ENCODE measurements at places on chromosomes 5 and 9. TPM values are rescaled to one million over a fixed set of nuclear protein-coding genes. Genes with fewer than 3 reads are reported as not detected.

DNA sequence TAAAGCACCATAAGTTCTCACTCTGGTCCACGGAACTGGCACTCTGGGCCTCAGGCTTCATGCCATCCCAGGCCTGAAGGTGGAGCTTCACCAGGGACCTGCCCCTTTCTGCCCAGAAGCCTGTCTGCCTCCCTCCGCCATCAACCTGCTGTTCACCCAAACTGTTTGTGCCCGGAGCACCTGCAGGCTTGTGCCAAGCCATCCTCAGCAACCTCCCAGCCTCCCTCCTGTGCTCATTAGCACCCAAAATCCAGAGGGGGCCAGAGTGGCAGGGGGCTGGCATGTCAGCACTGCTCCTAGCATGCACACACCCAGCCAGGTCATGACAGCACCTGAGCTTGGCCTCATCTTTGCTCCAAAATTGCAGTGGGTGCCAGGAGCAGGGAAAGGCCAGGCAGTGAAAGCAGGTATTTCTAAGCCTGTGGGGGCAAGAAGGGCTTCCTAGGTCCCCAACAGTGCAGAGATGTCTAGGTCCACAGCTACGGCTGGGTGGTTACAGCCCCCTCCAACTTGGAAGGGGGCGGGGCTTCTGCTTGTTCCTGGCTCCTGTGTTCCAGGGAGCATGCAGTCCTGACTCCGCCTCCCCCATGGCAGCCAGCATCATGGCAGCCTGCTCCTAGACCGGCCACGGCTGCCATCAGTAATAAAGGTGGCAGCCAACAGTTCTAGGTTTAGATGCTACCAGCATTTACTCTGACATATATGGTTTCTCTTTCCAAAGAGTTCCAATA, 85.1 kb downstream of the GIN1 start:
- H3K27ac ChIP-seq, result no peak overlapping the region
- no peak for DNase-seq
- no peaks in the 10 kb centered on the region for H3K36me3 ChIP-seq
- peaks cover 2% of the 10 kb centered on the region for H3K27me3 ChIP-seq
- H3K4me1 ChIP-seq, result peaks cover 3% of the 10 kb centered on the region
- no peak overlapping the region for H3K4me3 ChIP-seq

- H3K27me3 ChIP-seq, result peaks cover 11% of the 10 kb centered on the region
- peaks cover 12% of the 10 kb centered on the region for H3K36me3 ChIP-seq
- peak within 1 kb of the TSS; percentile 89 for H3K27ac ChIP-seq
Measured at GRCh38 chr9:114681594-114682332, at the start of gene TEX48. Gene TEX48 (minus strand): TSS chr9:114682192. CDS start chr9:114671723, 10,469 bp downstream.

DNA sequence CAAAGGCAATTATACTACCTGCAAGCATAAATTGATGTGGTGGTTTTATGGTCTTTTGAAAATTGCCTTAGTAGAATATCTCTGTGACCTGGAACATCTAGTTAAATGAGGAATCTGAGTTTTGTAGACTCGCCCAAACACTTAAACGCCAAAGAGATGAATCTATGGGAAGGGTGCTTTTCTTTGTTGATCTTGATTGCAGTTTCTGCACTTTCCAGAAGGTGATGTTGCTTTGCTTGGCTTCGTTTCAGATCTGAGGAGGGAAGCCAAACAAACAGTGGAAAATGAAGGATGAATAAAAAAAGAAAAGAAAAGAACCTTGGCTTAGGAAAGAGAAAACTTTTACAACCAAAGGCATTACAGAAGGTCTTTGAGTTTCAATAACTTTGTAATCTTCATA, 1021.2 kb downstream of the NR2F1-AS1 start:
- no peak for DNase-seq
- H3K27ac ChIP-seq, result no peak overlapping the region
- no peaks in the 10 kb centered on the region for H3K27me3 ChIP-seq
- no peaks in the 10 kb centered on the region for H3K36me3 ChIP-seq
- H3K4me1 ChIP-seq, result no peaks in the 10 kb centered on the region
- no peak overlapping the region for H3K4me3 ChIP-seq

DNA sequence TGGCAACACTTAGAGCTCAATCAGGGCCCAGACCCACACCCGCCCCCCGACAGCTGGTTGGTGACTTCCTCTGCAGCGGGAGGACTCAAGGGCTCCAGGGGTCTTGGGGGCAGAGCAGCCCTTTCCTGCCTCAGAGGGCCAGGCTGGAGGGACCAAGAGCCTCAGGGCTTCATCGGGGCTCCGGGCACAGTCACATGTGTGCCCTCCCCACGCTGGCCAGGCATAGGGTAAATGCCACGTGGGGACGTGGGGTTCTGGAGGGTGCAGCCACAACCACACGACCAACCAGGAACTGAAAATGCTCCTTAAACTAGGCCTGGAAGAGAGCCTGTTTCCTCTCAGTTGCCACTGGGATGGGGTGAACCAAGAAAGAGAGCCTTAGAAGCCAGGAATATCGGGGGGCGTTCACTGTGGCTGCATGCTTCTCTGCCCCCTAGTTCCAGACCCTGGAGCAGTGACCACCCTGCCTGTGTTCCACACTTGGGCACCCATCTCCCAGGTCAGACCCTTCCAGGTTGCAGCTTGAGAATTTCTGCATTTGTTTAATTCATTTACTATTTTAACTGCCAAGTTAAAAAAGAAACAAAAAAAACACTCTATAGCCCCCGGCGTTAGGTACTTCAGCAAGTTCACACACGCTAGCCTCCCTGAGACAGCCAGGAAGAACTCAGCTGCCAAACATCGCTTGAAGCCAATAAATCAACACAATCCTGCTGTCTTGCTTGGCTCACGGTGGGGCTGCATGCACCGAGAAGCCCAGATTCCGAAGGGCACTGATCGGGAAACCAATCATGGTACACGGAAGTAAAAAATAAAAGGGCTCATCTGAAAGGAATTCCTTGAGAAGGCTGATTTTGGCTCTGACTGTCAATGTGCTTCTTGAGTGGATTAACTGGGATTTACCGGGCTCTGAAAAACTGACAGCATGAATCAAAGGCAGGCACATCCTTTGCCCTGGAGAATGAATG, 56.1 kb upstream of the PHYKPL start:
- no peaks in the 10 kb centered on the region for H3K36me3 ChIP-seq
- no peaks in the 10 kb centered on the region for H3K4me1 ChIP-seq
- no peak overlapping the region for H3K4me3 ChIP-seq
- H3K27me3 ChIP-seq, result no peaks in the 10 kb centered on the region
- H3K27ac ChIP-seq, result no peak overlapping the region

DNA sequence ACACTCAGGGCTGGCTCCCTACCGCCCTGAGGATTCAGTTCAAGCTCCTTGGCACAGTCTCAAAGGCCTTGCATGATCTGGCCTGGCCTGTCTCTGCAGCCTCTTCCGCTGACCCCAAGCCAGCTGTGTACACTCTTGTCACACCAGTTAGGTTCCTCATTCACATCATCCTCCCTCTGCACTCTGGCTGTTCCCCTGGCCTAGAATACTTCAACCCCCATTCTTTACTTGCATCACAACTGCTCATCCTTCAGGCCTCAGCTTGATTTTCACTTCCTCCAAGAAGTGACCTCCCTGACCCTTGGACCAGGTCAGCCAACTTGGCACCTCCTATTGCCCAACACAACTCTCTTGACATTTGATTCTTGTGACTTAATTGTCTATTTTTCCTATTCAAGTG, 18.9 kb upstream of the PFDN1 start:
- no peak for DNase-seq
- no peaks in the 10 kb centered on the region for H3K36me3 ChIP-seq
- H3K27me3 ChIP-seq, result no peaks in the 10 kb centered on the region
- H3K4me1 ChIP-seq, result peaks cover 7% of the 10 kb centered on the region
- H3K4me3 ChIP-seq, result no peak overlapping the region

- peaks cover 15% of the 10 kb centered on the region for H3K4me1 ChIP-seq
- H3K36me3 ChIP-seq, result peaks cover 1% of the 10 kb centered on the region
- no peak overlapping the region for H3K27ac ChIP-seq
- H3K27me3 ChIP-seq, result no peaks in the 10 kb centered on the region
- H3K4me3 ChIP-seq, result no peak overlapping the region
Measured at GRCh38 chr9:123749580-123750202, 180.2 kb downstream of the DENND1A start.

- no peaks in the 10 kb centered on the region for H3K36me3 ChIP-seq
- DNase-seq, result no peak
- H3K4me1 ChIP-seq, result no peaks in the 10 kb centered on the region
- no peak overlapping the region for H3K27ac ChIP-seq
Measured at GRCh38 chr5:133497608-133498348, 114.6 kb downstream of the FSTL4 start.

DNA sequence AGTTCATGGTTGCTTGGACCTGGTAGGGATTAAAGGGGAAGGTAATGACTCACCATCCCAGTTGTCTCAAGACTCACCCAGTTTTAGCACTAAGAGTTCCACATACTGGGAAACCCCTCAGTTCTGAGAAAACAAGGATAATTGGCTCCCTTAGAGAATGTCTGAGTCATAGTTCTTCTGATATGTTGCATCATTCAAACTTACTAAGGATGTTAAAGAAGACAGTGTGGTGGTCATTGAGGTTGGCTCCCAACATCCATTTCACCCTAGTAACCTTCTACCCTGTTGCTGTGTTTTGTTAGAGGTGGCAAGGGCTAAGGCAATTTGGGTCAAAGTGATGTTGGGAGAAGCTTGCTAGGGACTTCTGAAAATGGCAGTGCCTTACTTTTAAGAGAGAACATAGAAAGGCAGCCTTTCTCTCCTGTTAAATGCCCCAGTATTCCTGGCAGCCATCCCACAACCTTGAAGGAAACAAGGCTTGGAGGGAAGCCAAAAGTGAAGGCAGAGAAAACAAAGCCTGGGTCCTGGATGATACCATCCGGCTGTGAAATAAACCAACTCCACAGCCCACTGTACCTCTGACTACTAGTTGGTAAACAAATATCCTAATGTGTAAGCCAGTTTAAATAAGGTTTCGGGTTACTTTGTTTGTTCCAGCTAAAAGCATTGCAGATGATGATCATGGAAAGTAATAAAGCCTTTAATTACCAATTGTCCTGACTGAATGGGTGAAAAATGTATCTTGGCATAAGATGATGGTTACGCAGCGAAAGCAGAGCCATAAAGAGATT, 80.4 kb upstream of the ADAMTSL1 start:
- H3K4me3 ChIP-seq, result no peak overlapping the region
- H3K27ac ChIP-seq, result no peak overlapping the region
- H3K4me1 ChIP-seq, result no peaks in the 10 kb centered on the region
- peaks cover 2% of the 10 kb centered on the region for H3K27me3 ChIP-seq
- H3K36me3 ChIP-seq, result no peaks in the 10 kb centered on the region

DNA sequence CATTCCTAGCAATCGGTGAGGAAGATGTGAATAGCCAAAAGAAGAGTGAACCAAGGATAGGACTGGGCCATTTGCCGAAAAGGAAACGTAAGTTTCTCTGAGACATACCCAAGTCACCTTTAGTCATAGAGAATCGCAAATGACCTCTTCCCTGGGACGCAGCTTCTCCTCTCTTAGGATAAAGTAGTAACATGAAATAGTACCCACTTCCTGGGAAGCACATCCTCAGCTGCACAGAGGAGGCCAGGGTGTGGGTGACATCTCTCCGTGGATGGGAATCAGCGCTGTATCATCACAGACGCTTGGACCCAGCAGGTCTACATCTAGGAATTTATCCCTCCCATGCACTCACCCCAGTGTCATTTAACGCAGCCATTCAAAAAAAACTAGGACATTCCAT, 120.9 kb upstream of the PHYKPL start:
- H3K4me1 ChIP-seq, result peaks cover 4% of the 10 kb centered on the region
- DNase-seq, result no peak
- H3K36me3 ChIP-seq, result no peaks in the 10 kb centered on the region
- no peak overlapping the region for H3K27ac ChIP-seq

DNA sequence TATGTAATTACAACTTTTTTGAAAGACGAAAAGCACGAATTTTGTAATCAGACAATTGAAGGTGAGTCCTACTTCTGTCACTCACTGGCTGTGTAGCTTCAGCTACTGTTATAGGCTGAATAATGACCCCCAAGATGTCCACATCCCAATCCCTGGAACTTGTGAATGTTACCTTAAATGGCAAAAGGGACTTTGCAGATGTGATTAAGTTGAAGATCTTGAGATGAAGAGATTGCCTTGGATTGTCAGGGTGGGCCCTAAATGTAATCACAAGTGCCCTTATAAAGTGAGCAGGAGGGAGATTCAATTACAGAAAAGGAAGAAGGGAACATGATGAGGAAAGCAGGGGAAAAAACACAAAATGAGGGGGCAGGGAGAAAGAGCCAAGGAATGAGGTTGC, 326.2 kb upstream of the MSX2 start:
- no peaks in the 10 kb centered on the region for H3K36me3 ChIP-seq
- no peak overlapping the region for H3K27ac ChIP-seq
- DNase-seq, result no peak
- peaks cover 8% of the 10 kb centered on the region for H3K27me3 ChIP-seq

- no peak for DNase-seq
- no peaks in the 10 kb centered on the region for H3K36me3 ChIP-seq
- no peaks in the 10 kb centered on the region for H3K27me3 ChIP-seq
- no peak overlapping the region for H3K4me3 ChIP-seq
- H3K27ac ChIP-seq, result no peak overlapping the region
Measured at GRCh38 chr5:99646011-99646647, 717.3 kb upstream of the CHD1 start.

DNA sequence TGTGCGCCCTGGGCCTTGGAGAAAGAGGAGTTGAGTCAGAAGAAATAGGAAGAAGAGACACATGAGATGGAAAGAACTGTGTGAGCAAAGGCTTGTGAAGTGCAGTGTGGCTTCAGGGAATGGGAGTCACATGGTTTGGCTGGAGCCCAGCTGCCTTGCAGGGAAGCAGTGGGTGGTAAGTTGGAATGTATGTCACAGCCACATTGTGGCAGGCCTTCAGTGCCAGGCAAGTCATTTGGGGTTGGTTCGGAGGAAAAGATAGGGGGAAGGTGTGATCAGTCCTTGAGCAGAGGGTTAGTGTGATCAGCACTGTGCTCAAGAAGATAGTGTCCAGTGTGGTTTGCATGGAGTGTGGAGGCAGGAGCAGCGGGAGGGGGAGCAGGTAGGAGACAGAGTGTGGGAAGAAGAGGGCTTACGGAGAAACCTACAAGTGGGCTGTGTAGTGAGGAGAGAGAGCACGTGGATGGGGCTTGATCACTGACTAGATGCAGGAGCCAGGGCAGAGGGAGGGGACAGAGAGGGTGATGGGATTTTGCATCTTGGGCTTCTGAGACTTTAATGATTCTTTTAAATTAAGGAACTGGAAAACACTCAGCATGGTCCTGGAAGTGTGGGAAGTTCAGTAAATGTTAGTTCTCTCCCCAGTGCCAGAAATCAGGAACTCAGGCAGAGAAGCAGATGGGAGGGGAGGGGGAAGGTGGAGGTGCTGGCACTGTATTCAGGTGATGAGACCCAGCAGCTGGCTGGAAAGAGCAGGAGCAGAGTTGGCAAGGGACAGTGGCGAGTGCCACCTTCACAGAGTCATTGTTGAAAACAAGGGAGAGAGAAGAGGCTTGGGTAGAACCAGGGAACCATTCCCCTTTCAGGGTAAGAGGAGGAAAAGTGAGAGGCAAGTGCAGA, 46.6 kb downstream of the ARHGAP26 start:
- no peaks in the 10 kb centered on the region for H3K27me3 ChIP-seq
- peaks cover 50% of the 10 kb centered on the region for H3K4me1 ChIP-seq
- peaks cover 7% of the 10 kb centered on the region for H3K36me3 ChIP-seq
- H3K4me3 ChIP-seq, result no peak overlapping the region

GRCh38 chr9:4114569-4115505, 185.0 kb downstream of the GLIS3 start:
- H3K4me3 ChIP-seq, result no peak overlapping the region
- H3K4me1 ChIP-seq, result no peaks in the 10 kb centered on the region
- H3K36me3 ChIP-seq, result no peaks in the 10 kb centered on the region
- no peaks in the 10 kb centered on the region for H3K27me3 ChIP-seq
- no peak overlapping the region for H3K27ac ChIP-seq
- DNase-seq, result no peak

FGF18 gene
- 0.18 TPM for total RNA-seq

SLC36A2 gene
- not detected for total RNA-seq

FAM78A gene
- total RNA-seq, result 39.8 TPM

Measured in activated CD8-positive, alpha-beta T cell treated with anti-CD3 and anti-CD28 coated beads for 36 hours (primary cell).